Kidney epithelial cell (primary cell): ENCODE measurements at places on chromosomes 13 and 19.

DNA sequence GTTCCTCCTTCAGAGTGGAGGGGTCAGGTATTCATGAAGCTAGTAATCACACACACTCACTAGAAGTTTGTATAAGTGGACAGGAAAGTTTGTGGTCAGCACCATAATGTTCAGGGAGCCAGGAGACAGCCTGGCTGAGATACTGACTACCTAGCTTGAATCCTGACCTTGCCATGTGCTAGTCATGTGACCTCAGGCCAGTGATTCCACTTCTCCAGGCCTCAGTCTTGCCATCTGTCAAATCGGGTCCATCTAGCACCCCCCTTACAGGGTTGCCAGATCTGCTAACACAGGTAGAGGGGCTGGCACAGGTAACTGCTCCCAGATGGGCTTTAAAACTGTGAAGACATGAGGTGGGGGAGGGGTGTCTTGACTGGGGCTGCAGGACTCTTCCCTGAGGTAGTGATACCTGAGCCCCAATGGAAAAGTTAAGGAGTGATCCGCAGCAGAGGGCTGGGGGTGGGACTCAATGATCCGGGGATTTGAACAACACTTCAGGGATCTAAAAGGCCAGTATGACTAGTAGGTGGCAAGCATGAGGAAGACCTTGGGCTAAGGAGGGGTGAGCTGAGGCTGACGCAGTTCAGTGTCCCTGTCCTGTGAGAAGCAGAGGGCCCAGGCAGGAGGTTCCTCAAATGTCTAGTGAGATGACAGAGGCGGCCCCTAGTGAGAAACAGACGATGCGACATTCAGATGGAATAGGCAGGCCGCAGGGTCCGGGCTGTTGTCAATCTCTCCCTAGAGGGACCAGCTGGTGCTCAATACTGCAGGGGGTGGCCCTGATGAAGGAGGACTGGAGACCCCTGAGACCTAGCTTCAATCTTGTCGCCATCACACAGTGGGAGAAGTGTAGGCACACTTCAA is 8.5 kb downstream of the ACTMAP start:
- DNase-seq = no peak

- no peak for DNase-seq
Measured at GRCh38 chr13:73416093-73416492, 357.3 kb downstream of the KLF5 start.

DNA sequence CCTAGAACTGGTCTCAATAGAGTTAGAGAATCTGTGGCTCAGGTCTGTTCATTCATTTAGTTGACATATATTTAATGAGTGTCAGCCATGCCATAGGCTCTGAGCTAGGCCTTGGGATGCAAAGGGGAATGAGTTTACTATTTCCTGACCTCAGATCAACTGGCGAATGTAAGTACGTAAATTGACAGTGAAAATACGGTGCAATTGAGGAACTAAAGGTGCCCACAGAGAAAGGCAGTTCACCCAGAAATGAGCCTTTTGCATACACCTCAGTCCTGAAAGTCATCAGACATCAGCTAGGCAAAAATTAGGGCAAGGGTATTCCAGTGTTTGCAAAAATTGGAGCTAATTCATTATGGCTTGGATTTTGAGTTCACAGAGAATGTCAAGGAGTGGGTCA is 20.6 kb upstream of the UPF3A start:
- no peak for DNase-seq

DNA sequence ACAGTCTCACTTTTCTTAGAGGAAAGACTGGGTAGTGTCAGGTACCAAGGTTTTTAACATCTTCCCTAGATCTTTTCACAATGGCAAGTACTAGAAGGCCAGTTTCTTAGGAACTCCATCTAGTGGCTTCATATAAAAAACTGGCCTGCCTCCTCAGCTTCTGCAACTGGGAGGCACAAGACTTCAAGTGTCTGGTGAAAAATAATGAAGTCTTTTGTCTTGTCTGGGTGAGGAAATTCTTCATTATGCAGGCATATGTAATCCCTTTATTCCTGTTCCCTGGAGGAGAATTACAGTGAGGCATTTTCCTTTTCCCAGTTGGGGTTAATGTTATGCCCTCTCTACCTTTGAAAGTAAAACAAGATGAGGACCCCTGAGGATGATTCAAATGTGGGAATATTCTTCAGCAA is 300.5 kb downstream of the NALCN start:
- no peak for DNase-seq

GRCh38 chr13:107554460-107554859 is 660.9 kb downstream of the LIG4 start:
- DNase-seq = no peak

DNA sequence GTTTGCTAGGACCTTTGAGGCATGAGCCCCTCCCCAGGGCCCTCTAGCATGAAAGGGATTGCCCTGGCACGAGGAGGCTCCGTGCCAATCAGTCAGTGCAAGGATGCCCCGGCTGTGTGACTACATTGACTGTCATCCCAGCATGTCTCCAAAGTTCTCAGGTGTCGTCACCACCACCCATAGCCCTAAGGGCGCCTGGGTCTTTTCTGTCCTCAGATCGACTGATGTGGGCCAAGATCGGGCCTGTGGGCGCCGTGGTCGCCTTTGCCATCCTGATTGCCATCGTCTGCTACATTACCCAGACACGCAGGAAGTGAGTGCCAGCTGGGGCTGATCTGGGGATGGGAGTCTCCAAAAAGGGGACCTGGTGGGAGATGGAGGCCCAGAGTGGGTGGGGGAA is 18.4 kb downstream of the MAG start:
- no peak for DNase-seq

- no peak for DNase-seq
Measured at GRCh38 chr19:30625947-30626625, 253.9 kb downstream of the ZNF536 start.

- no peak for DNase-seq
Measured at GRCh38 chr13:21641629-21642028, 29.2 kb upstream of the FGF9 start.

- DNase-seq = no peak
Measured at GRCh38 chr13:100039740-100040139, 49.2 kb upstream of the PCCA start.

GRCh38 chr19:43759515-43759914 is 4.8 kb upstream of the SMG9 start:
- no peak for DNase-seq

DNA sequence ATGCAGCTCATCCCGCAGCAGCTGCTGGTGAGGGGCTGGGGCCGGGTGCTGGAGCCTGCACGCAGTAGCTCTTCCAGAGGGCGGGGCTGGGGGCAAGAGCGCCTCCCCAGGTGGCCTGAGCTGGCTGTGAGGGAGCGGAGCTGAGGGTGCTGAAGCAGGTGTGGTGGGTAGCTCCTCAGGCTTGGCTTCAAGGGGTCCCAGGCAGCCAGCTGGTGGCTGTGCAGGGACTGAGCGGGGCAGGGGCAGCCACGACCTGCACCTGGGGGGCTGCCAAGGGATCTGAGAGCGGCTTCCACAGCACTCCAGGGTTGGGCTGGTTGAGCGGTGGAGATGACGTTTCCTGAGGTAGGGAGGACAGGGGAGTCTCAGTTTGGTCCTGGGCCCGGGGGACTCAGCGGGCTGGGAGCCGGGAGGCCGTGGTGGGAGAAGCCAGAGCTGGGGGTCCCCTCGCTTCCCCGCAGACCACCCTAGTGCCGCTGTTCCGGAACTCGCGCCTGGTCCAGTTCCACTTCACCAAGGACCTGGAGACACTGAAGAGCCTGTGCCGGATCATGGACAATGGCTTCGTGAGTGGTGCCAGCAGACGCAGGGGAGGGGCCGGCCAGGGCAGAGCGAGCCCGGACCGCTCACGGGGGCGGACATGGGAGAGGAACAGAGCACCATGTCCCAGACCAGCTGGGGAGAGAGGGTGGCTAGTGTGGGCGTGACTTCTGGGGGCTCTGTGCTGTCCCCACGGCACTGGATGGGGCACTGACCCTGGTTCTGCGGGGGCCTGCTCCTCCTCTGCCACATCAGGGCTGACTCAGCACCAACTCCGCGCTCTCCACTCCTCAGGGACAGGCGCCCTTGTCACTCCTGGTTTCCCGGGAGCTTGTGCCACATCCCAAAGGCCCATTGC is 7.4 kb downstream of the PTOV1 start:
- no peak for DNase-seq

GRCh38 chr19:8334458-8335342 is 8.4 kb downstream of the KANK3 start:
- DNase-seq = no peak

DNA sequence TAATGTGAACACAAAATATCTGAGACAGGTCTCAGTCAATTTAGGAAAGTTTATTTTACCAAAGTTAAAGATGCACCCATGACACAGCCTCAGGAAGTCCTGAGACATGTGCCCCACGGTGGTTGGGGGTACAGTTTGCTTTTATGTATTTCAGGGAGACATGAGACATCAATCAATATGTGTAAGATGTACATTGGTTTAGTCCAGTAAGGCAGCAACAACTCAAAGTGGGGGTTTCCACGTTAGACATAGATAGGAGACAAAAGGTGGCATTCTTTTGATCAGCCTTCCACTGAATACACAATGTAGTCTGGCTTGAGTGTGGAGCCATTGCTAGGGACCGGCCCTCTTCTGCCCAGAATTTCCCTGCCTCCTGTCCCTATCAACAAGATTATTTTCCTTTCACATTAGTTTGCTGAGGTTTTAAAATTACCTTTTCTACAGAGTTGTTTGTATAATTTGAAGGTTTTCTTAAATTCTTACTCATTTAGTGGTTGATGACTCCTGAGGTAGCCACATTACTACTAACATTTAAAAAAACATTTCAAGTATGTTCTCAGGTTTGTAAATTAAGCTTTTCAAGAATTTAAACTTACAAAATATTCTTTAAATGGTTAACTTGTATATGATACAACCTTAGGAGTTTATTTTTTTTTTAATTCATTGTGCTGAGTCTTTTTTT is 33.2 kb downstream of the RNASEH2B start:
- no peak for DNase-seq

DNA sequence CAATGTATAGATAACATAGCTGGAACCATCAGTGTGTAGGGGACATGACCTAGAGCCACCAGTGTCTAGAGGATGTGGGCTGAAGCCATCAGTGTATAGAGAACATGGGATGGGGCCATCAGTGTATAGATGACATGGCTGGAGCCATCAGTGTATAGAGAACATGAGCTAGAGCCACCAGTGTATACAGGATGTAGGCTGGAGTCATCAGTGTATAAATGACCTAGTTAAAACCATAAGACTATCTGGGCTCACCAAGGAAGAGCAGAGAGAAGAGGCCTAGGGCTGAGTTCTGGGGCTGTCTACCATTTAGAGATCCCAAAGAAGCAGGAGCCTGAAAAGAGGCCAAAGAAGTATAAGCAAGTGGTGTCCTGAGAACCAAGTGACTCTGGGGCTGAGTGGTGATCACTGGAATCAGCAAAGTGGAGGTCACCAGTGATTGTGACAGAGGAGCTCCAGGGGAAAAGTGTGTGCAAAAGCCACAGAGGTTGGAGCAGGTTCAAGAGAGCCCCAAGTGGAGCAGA is 41.0 kb downstream of the RFX2 start:
- DNase-seq = no peak

- no peak for DNase-seq
Measured at GRCh38 chr19:38706792-38707511, 37.3 kb downstream of the CAPN12 start.

GRCh38 chr13:35567406-35567980 is 91.0 kb upstream of the MAB21L1 start:
- DNase-seq = no peak

DNA sequence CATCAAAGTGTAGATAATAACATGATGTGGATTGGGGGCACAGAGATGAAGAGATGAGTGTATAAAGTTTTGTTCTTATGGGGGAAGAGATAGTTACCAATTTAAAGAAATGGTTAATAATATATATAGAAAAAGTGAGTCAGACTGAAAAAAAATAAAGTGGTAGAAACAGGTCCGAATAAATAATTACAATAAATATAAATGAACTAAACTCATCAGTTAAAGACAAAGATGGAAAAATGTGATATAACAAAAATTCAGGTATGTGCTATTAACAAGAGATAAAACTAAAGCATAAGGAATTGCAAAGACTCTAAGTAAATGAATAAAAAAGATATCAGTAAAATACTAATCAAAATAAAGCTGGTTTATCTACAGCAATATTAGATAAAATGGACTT is 61.1 kb upstream of the KPNA3 start:
- DNase-seq = no peak

GRCh38 chr13:93674337-93674755 is 447.7 kb downstream of the GPC6 start:
- DNase-seq = no peak

- no peak for DNase-seq
Measured at GRCh38 chr19:48511800-48512503, at the start of gene LMTK3. Gene LMTK3 (minus strand): TSS chr19:48511835. CDS start chr19:48511576, 259 bp downstream.

DNA sequence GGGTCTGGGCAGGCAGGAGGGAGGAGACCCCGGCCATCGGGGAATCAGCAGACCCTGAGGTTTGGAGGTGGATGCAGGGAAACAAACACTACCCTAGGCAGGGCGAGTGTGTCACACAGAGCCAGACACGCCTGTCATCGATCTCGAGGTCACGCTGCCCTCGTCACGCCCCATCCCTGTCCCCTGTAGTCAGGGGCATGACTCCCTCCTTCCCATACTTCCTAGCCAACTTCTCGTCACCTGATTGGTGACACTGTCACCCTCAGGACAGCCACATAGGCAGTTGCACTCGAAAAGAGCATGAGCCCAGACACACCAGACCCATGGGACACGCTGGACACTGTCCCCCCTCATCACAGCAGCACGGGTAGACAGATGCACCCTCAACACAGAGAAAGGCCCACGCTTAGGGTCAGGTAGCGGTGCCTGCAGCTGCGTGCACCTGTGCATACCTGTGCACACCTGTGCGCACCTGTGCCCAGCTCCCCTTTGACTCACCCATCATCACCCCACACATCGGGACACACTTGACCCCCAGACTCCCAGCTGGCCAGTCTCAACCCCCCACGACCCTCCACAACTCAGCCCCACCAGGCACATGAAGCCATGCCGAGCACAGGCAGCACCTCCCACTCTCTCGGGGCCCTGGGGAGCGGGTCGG is 11.9 kb downstream of the CILP2 start:
- no peak for DNase-seq

- DNase-seq = no peak
Measured at GRCh38 chr19:47158367-47158791, 27.7 kb downstream of the SAE1 start.

- no peak for DNase-seq
Measured at GRCh38 chr13:32811297-32811800, 204.9 kb upstream of the KL start.

GRCh38 chr13:98221234-98221633 is 44.2 kb upstream of the RNF113B start:
- DNase-seq = no peak

DNA sequence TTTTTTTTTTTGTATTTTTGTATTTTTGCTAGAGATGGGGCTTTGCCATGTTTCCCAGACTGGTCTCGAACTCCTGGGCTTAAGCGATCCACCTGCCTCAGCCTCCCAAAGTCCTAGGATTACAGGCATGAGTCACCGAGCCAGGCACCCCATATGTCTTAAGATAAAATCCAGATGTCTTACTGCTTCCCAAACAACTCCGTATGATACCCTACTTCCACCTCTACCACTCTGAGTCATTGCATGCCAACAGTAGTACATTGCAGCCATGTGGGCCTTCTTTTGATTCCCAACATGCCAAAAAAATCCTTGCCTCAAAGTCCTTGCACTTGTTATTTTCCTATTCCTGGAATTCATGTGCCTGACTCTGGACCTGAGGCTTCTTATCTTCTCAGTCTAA is 799.2 kb downstream of the GPC5 start:
- no peak for DNase-seq
